ENCODE measurements at places on chromosomes 16 and 17.

DNA sequence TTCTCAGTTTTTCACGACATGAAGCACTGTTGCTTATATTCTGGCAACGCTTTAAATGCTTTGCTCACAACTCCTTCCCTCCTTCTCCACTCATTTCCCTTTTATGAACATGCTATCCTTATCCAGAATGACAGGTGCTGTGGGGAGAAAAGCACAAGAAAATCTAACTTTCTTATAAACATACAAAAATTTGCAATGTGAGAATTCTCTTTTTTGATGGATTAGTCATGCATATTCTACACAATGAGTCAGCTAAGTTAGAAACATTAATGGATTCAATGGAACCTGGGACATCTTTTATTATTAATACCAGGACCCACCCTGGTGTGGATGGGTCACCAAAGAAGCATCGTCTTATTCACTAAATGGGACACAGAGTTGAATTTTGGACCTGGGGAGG lies 234.6 kb upstream of the CDH5 start:
- DNase-seq = no peak

DNA sequence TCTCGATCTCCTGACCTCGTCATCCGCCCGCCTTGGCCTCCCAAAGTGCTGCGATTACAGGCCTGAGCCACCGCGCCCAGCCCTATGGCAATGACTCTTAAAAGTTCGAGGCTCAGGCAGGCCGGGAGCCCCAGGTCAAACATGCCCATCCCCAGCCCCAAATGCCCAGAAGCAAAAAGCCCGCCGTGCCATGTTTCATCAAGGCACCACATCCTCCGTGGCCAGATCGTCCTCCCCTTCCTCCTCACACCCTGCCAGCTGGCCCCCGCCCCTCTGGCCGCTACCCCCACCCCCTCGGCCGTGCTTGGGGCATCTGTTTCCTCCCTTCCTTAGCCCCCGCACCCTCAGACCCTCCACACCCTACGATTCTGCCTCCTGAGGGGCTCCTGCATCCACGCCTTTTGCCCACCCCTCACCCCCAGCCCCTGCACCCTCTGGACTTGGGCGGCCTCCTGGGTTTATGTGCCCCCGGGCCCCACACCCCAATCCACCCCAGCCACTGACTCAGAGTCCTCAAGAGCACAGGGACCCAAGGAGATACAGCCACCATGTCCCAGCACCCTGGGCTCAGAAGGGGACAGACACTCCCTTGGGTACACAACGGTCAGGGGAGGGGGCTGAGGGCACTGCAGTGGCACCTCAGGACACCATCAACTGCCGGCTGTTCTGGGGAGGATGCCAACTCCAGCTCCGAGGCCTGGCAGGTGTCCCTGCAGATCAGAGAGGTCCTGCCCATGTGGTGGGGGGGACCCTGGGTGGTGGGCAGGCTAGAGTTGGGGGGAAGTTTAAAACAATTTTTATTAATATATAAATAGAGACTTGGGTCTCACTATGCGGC lies 7.1 kb downstream of the CTRB1 start:
- DNase-seq = no peak

- DNase-seq = no peak
Measured at GRCh38 chr17:80800481-80801391, 190.9 kb upstream of the CHMP6 start.

DNA sequence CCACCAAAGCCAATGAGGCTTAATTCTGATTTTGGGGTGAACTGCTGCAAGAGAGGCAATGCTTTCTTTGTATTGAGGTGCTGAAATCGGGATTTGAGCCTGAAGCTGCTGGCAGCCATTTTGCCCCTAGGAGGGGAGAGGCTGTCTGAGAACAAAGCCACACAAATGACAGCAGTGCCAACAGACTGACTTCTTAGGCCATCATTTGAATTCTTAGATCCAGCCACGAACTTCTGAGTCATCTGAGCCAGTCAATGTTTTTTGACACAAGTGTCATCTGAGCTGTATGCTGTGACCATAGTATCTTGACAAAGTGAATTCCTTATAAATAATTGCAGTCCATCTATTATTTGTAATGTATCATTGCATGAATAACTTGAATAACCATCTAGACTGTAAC lies 29.0 kb downstream of the HYDIN start:
- DNase-seq = no peak

DNA sequence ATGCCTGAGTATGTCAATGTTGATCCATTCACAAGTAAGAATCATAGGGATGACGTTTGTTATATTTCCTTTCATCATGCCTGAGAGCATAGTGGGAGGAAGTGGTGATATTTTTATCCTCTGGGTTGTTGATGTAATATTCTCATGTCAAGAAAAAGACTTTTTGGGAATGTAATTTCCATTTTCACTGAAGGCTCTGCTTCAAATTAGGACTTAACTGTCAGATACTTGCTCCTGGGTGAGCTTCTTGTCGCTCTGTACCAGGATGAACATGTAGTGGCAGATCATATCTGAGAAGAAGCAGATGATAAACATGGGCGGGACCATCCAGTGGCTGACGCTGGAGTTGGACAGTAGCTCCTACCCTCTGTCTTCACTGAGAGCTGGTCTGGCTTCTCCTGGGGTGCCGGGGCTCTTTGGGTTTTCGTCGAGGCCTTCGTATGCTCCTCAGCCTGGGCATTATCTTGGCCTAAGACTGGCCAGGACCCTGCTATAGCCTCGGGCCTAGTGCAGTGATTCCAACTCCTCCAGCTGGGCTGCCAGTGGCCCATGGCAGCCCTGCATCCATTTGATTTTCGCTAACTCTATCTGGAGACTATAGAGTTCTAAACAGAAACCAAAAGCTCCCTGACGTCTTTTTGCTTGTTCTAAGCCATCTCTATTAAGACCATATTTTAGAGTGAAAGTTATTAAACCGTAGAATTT lies 19.7 kb downstream of the CYB5B start:
- peak; percentile 19 for DNase-seq

- no peak for DNase-seq
Measured at GRCh38 chr16:20899071-20899470, 1.1 kb downstream of the DCUN1D3 start.

DNA sequence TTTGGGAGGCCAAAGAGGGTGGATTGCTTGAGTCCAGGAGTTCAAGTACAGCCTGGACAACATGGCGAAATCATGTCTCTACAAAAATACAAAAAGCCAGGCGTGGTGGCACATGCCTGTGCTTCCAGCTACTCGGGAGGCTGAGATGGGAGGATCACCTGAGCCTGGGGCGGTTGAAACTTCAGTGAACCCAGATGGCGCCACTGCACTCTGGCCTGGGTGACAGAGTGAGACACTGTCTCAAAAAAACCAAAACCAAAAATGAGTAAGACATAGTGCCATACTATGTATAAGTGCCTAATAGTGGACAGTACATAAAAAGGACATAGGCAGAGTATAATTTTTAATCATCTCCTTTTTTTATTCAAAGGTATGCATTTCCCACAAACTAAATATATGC lies 4.0 kb downstream of the CTC1 start:
- peak; percentile 50 for DNase-seq
